ENCODE measurements at places on chromosomes 5 and 9.

DNA sequence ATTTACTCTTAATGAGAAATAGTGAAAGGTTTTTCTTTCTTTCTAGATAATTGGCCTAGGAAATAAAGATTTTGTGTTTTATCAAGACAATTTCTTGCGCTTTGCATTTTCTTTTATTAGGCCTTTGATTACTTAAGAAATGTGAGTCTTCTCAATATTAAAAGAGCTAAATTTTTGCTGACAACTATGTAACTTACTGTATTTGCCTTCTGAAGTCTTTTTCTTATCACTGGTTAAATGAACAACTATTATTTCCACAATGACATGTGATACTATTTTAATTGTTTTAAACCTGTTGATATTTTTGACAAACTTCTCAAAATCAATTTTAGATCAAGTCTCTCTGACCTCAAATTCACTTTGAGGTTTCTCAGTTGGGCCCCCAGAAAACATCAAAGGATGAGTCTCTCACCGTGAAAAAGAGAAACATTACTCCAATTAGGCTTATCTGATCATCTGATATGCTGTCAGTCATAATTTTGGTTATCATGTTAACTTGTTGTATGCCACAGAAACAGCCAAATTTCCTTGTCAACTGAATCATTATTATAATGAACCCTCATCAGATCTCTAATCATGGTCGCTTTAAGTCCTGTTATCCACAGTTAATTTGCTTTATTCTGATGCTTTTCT lies 48.8 kb downstream of the RAPGEF1 start:
- DNase-seq: no peak

DNA sequence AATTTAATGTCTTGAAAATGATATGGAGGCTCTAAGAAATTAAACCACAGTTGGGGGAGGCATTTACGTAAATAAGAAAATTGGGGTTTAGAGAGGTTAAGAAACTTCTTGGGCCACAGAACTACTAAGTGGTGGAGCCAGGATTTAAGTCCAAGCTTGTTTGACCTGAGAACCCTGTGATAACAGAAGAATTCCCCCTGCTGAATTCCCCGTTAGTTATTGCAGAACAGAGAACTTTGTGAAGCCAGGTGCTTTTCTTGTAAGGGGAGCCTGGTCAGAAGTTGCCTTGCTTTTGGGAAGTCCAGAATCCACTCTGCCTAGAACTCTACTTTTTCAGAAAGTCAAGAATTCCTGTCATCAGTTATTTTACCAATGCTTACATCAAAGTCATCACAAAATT lies 309.3 kb upstream of the SEMA6A start:
- DNase-seq: no peak

- no peak for DNase-seq
These were observed 1.3 kb downstream of the KCNN2 start for GRCh38 chr5:114362977-114363761.

GRCh38 chr9:16680541-16680940 lies 189.9 kb downstream of the BNC2 start:
- DNase-seq: no peak

DNA sequence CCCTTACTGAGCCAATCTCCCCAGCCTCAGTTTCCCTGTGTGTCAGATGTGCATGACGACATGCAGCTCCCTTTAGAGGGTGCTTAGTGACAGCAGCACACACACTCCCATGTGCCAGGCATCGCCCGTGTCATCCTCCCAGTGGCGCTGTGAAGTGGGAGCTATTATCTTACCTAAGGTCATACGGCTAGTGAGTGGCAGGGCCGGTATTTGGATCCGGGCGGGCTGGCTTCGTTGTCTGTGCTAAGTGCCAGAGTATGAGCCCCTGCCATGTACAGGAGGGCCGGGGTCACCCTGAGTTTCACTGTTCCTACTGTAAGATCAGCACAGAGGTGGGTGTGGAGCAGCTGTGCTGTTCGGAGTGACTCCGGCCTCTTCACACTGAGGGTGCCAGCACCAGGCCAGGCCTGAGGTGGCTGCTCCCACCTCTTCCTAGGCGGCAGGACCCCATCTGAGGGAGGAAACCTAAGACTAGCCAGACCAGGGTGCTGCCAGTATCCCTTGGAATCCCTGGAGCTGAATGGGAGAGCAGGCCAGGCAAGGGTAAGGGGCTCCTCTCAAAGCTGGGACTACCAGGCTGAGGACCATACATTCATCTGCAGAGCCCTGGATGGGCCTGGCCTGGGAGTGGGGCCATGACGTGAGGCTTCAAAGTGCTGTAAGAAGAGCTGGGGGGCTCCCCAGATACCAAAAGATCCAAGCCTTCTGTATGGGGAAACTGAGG lies 22.5 kb downstream of the AQP7 start:
- DNase-seq: no peak

- DNase-seq: no peak
These were observed 795 bp downstream of the DAB2IP start for GRCh38 chr9:121652021-121652837.

- no peak for DNase-seq
These were observed 196.2 kb upstream of the TARS1 start for GRCh38 chr5:33244441-33245150.

Measured in amygdala (tissue), 56 donors.